ENCODE measurements at places on chromosomes 11 and 22. TPM values are rescaled to one million over a fixed set of nuclear protein-coding genes. Genes with fewer than 3 reads are reported as not detected.

- DNase-seq: no peak
These were observed 7.7 kb upstream of the MMP12 start for GRCh38 chr11:102882389-102883024.

PATE2 gene
- total RNA-seq: not detected

GRCh38 chr11:68099474-68100405 is 21.4 kb downstream of the CHKA start:
- DNase-seq: no peak

DNA sequence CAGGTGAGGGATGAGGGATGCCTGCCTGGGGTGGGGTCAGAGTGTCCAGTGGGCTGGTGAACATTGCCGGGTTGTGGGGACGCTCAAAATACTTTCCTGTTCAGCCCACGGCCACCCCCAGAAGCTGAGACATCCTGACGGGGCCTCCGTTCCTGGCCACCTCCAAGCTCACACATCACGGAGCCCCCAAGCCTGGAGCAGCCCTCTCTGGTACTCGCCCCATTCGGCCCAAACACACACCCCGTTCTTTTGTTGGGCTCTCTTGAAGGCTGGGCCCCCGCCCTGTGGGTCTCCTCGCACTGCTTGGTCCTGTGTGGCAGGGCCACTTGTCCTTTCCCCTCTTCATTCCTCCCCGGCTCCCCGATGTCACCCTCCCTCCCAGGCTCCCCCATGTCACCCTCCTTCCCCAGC is 442.6 kb downstream of the TBC1D22A start:
- no peak for DNase-seq

OR5D16 gene
- total RNA-seq: not detected

DNA sequence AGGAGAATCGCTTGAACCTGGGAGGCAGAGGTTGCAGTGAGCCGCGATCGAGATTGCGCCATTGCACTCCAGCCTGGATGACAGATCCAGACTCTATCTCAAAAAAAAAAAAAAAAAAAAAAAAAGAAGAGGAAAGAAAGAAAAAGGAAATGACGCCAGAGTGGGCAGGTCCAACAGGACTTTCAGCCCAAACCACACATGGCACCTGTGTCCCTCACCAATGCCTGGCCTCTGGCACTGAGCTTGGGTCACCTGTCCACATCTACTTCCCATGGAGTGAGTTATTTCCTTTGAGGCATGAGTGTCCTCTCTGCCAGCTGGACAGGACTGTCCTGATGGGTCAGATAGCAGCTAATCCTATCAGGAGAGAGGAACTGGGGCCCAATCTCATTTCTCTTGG is 15.2 kb upstream of the GCAT start:
- DNase-seq: no peak

GRCh38 chr11:100941033-100941432 is 188.6 kb downstream of the PGR start:
- no peak for DNase-seq

DNA sequence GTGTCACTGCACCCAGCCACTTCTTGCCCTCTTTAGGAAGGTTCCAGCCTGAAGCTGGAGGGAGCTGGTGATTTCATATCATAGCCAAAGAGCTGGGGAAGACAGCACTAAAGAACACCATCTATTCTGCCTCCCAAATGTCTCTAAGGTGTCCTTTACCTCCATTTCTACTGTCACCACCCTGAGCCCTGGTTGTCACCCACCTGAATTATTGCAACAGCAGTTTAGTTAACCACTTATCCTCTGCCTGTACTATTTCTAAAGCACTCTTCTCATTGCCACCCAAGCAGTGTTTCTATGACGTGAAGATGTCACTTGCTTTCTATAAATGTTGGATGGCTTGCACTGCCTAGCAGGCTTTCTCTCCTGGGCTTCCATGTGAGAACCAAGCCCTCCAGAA is 69.4 kb upstream of the EED start:
- no peak for DNase-seq

WNT7B gene
- not detected for total RNA-seq

GRCh38 chr11:69982690-69983570 is 95.2 kb upstream of the ANO1 start:
- no peak for DNase-seq

DNA sequence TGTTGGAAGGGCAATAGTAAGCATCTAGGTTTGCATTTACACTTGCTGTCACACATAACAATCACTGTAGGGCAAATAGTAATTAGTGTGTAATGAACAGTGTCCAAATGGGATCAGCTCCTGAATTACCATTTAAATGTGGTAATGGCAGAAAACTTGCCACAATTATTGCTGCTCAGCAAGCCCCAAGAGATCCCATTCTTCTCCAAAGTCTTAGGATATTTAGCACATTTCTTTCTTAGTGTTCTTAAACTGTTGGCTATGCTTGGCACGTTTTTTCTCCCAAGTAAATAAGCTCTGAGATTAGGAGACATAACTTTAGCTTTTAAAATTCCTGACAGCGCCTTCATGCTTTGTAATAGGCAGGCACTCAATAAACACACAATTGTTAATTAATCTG is 1037.0 kb downstream of the DLG2 start:
- DNase-seq: no peak

TOLLIP gene
- 40.5 TPM for total RNA-seq
